ENCODE measurements at places on chromosomes 1 and 21. TPM values are rescaled to one million over a fixed set of nuclear protein-coding genes. Genes with fewer than 3 reads are reported as not detected.

DNA sequence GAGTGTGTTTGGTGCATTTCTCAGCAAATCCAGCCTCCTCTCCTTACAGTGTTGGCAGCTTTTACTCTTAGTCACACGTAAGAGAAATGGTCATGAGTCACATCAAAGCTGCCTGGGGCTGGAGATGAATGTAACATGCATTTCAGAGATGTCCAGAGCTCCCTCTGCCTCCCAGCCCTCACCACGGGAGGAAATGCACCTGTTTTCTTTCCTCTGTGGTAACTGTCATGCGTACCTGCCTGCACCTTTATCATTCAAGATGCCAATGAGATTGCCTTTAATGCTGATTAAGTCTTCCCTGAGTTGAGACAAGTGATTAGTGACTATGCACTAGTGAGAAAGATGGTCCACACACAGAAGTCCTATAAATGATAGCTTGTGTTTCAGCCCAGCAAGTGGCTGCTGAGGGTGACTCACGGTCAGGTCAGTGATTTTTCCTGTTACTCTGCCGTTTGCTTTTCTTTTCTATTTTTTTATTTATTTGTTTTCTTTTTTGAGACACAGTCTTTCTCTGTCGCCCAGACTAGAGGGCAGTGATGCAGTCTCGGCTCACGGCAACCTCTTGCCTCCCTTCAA, 277.3 kb upstream of the FMN2 start:
- no peak for DNase-seq

DNA sequence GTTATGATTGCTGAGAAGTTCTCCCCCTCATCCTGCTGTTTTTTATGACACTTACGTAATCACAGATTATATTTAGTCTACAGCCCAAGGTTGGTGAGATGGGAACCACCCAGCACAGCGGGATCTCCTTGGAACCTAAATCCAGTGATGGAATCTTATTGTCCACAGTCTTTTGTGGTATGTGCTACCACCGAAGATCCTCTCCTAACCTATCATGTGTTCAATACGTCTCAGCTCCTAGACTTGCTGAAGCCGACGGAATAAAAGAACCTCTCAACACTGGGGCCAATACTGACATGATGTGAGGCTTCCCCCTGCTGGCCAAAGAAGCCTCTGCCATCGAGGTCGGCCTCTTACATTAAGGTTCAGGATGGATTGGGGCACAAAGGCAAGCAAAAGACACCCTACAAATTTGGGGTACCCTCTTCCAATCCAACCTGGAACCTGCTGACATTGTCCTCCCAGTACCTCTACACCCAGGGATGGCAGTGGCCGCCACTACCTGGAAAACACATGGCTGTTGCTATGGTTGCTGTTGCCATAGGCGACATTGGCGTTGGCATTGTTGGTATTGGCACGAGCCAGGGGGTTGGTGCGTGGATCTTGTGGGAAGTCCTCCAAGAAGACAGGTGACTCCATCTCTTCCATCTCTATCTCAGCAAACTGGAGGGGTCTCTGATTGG, 19.4 kb upstream of the KIF21B start:
- DNase-seq, result peak; percentile 69

DNA sequence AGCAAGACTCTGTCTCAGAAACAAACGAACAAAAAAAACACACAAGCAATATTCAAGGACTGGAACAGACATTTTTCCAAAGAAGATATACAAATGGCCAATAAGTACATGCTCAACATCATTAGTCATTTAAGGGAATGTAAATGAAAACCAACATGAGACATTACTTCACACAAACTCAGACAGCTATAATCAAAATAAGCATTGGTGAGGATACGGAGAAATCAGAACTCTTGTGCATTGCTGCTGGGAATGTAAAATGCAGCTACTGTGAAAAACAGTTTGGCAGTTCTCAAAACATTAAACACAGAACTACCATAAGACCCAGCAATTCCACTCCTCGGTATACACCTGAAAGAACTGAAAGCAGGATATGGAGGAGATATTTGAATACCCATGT, 15.4 kb downstream of the NOL9 start:
- no peak for DNase-seq

Gene PLA2G2D
- polyA plus RNA-seq, result 1.6 TPM

- peak; percentile 56 for DNase-seq
Measured at GRCh38 chr1:207336559-207337467, 15.3 kb downstream of the CD55 start.

Gene LINGO4
- 0.14 TPM for polyA plus RNA-seq

All from thymus (tissue), 14 donors.